Right lobe of liver (tissue), 6 donors: ENCODE measurements at places on chromosomes 6 and 20. TPM values are rescaled to one million over a fixed set of nuclear protein-coding genes. Genes with fewer than 3 reads are reported as not detected.

GRCh38 chr6:15305496-15305895 is 59.6 kb downstream of the JARID2 start:
- no peak overlapping the region for H3K4me3 ChIP-seq
- no peak for DNase-seq

DNA sequence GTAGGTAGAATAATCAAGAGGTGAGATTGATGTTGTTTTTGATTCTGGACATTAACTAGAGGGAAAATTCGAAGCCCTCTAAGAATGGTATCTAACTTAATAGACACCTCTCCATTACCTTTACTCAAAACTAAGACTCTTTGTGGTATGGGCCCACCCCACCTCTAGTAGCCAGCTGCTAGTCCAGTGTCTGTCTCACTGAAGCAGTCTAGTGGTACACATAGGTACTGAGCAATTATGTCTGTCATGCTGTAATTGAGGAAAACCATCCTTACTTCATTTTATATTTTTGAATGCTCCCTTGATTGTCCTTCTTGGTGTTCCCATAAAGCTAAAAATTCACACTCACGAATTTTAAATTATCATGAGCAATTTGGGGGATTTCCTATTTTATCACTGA is 290.7 kb downstream of the ARHGAP18 start:
- no peak overlapping the region for H3K27ac ChIP-seq
- H3K27me3 ChIP-seq: no peaks in the 10 kb centered on the region
- DNase-seq: no peak
- H3K4me3 ChIP-seq: no peak overlapping the region
- H3K4me1 ChIP-seq: no peaks in the 10 kb centered on the region
- H3K36me3 ChIP-seq: no peaks in the 10 kb centered on the region

Gene FILIP1
- total RNA-seq: 1.6 TPM

Gene PPP1R18
- 6.7 TPM for total RNA-seq

Gene NNAT
- total RNA-seq: not detected

Gene HLA-DMB
- 3.1 TPM for total RNA-seq

GRCh38 chr20:42492290-42492689 is 697.4 kb downstream of the PTPRT start:
- H3K27ac ChIP-seq: no peak overlapping the region
- no peaks in the 10 kb centered on the region for H3K27me3 ChIP-seq
- no peak for DNase-seq
- no peaks in the 10 kb centered on the region for H3K4me1 ChIP-seq
- H3K36me3 ChIP-seq: no peaks in the 10 kb centered on the region

DNA sequence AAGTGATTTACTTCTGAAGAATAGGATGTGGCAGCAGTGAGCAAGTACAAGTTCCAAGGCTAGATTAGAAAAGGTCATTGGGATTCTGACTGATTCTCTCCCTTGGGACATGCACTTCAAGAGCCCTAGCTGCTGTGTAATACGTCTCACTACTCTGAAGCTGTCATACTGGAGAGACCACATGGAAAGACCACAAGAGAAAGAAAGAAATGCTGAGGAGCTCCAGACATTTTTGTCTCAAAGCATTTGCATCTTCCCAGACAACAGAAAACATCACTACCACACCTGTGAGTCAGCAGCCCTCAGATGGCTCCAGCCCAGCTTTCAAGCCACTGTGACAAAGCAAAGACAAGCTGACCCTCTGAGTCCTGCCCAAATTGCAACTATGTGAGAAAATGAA is 20.7 kb downstream of the TENT5A start:
- no peak overlapping the region for H3K4me3 ChIP-seq
- no peak for DNase-seq
- H3K4me1 ChIP-seq: no peaks in the 10 kb centered on the region

- H3K4me1 ChIP-seq: peaks cover 62% of the 10 kb centered on the region
- peak; percentile 94 for DNase-seq
- no peaks in the 10 kb centered on the region for H3K27me3 ChIP-seq
These were observed at the start of gene MOCS1 for GRCh38 chr6:39934131-39934757. MOCS1 (minus strand) TSS chr6:39934462; CDS start chr6:39934417, 45 bp downstream.
